ENCODE measurements at places on chromosomes 6 and 20. TPM values are rescaled to one million over a fixed set of nuclear protein-coding genes. Genes with fewer than 3 reads are reported as not detected.
A peak's percentile ranks its signal among the peaks of the same experiment; 100 is the strongest.

DNA sequence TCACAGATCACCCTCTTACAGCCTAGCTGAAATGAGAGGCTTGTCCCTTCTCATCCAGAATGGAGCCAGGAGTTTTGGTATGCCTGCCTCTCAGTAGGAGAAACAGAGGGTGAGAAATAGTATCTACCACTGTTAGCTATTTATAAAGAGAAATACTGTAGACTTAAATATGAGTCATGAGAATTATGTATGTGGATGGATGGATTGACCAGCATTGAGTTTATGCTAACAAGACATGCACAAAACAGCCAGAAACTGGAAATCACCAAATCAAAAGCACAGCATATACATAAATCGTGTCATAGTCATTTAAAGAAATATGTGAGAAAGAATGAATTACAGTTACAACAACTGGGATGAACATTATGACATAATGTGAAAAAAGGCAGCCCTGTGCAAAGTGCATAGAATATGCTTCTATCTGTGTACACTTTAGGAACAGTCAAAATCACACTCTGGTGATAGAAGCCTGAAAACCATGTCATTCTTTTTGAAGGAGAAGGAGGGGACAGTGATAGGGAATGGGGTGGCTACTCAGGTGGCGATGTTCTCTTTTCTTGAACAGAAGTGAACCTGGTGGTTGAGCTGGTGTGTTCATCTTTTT, 79.8 kb upstream of the KIF25 start:
- no peak overlapping the region for H3K27ac ChIP-seq
- no peak for DNase-seq
- H3K27me3 ChIP-seq = no peaks in the 10 kb centered on the region
- no peaks in the 10 kb centered on the region for H3K4me1 ChIP-seq
- H3K4me3 ChIP-seq = no peak overlapping the region

DNA sequence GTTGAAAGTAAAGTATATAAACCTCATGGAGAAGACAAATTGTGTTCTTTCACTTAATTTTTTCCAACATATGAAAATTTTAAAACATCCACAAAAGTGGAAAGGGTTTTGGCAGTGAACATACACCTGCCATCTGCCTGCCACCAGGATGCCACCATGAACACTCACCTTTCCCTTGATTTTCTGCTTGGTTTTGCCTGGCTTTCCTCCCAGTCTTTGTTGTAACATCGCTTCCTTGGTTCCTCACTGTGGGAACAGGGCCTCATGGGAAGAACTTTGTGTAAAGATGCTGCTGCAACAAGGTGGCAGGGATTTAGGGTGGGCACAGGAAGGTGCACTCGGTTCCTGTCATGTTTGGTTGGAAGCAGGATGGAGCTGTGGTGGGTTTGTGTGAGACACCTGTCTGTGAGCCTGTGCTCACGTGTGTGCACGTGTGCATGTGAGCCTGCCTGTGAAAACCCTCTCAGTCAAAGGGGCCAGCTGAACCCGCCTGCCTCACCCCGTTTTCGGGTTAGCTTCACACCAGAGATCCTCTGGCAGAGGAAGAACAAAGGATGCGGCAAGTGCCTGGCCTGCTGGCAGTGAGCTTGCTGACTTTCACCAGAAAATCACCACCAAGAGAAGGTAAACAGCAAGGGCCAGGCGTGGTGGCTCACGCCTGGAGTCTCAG, 11.0 kb upstream of the RBM38 start:
- DNase-seq = no peak
- H3K27ac ChIP-seq = no peak overlapping the region

DNA sequence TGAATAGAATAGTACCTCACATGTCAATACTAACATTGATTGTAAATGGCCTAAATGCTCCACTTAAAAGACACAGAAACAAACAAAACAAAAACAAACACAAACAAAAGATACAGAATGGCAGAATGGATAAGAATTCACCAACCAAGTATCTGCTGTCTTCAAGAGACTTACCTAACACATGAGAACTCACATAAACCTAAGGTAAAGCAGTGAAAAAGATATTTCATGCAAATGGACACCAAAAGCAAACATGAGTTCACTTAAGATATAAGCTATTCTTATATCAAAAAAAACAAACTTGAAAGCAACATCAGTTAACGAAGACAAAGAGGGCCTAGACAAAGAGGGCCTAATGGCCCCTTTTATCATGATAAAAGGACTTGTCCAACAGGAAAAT, 47.3 kb upstream of the ZNF133 start:
- peaks cover 4% of the 10 kb centered on the region for H3K27me3 ChIP-seq
- no peaks in the 10 kb centered on the region for H3K36me3 ChIP-seq
- no peaks in the 10 kb centered on the region for H3K4me1 ChIP-seq
- DNase-seq = no peak

- H3K27ac ChIP-seq = no peak overlapping the region
- no peak overlapping the region for H3K4me3 ChIP-seq
- no peaks in the 10 kb centered on the region for H3K4me1 ChIP-seq
- no peaks in the 10 kb centered on the region for H3K36me3 ChIP-seq
These were observed 75.2 kb upstream of the PMEPA1 start for GRCh38 chr20:57785061-57785460.

GRCh38 chr6:79631693-79632172, 604 bp downstream of the SH3BGRL2 start:
- no peaks in the 10 kb centered on the region for H3K27me3 ChIP-seq
- H3K4me3 ChIP-seq = peak overlapping the region; percentile 89
- peaks cover 26% of the 10 kb centered on the region for H3K4me1 ChIP-seq
- H3K27ac ChIP-seq = peak overlapping the region; percentile 78

GRCh38 chr6:108836061-108836460, 12.2 kb upstream of the ARMC2 start:
- H3K27ac ChIP-seq = no peak overlapping the region
- no peak overlapping the region for H3K4me3 ChIP-seq
- H3K27me3 ChIP-seq = no peaks in the 10 kb centered on the region
- no peaks in the 10 kb centered on the region for H3K36me3 ChIP-seq
- peaks cover 13% of the 10 kb centered on the region for H3K4me1 ChIP-seq
- DNase-seq = no peak

- no peaks in the 10 kb centered on the region for H3K4me1 ChIP-seq
- H3K36me3 ChIP-seq = no peaks in the 10 kb centered on the region
- H3K27ac ChIP-seq = no peak overlapping the region
- DNase-seq = no peak
- H3K27me3 ChIP-seq = no peaks in the 10 kb centered on the region
- H3K4me3 ChIP-seq = no peak overlapping the region
These were observed 36.6 kb upstream of the GFOD1 start for GRCh38 chr6:13523826-13524622.

GRCh38 chr6:291697-292505, at the start of gene DUSP22:
TSS of gene DUSP22 (plus strand) at chr6:292487. CDS start at chr6:292540, 53 bp downstream.
- peak within 1 kb of the TSS; percentile 95 for H3K27ac ChIP-seq
- peak; percentile 97 for DNase-seq
- peak within 1 kb of the TSS; percentile 71 for H3K4me3 ChIP-seq

DNA sequence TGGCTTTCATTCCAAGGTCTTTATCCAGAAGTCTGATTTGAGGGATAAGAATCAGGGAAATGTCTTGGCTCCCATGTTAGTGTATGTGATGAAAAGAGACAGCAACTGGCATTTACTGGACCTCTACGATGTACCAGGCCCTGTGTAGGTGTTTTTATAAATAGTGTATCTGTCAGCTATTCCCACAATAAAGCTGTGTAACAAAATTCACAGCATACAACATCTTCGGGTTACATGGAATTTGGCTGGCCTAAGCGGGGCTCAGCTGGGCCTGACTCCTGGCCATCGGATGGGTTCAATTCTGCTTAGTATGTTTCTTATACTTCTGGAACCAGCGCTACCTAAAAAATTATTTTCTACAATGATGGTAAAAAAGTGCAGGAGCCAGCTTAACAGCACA, 128.2 kb downstream of the SNX5 start:
- H3K4me1 ChIP-seq = peaks cover 55% of the 10 kb centered on the region
- no peaks in the 10 kb centered on the region for H3K36me3 ChIP-seq
- no peak for DNase-seq
- no peak overlapping the region for H3K4me3 ChIP-seq
- no peaks in the 10 kb centered on the region for H3K27me3 ChIP-seq

DNA sequence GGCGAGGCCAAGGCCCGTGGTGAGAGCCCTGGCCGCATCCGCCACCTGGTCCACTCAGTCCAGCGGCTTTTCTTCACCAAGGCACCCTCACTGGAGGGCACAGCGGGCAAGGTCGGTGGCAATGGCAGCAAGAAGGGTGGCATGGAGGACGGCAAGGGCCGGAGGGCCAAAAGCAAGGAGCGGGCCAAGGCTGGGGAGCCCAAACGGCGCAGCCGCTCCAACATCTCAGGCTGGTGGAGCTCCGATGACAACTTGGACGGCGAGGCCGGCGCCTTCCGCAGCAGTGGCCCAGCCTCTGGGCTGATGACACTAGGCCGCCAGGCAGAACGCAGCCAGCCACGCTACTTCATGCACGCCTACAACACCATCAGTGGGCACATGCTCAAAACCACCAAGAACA, 109.2 kb upstream of the MYL9 start:
- H3K4me3 ChIP-seq = no peak overlapping the region
- DNase-seq = no peak
- peaks cover 5% of the 10 kb centered on the region for H3K27me3 ChIP-seq
- no peaks in the 10 kb centered on the region for H3K36me3 ChIP-seq
- no peak overlapping the region for H3K27ac ChIP-seq

DNA sequence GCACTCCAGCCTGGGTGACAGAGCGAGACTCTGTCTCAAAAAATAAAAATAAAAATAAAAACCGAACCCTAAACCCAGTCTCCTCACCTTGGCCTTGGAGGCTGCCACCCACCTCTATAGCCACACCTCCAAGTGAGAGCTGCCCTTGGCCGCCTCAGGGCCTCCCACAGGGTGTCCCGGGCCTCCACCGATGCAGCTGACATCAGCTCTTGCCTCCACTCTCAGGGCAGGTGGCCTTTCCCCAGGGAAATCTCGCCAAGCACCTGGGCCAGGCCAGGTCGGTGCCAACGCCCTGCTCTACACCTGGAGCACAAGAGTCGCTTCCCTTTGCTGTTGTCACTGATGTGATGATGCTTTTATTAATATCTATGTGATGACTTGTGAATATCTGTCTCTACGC, 8.9 kb upstream of the MYL9 start:
- H3K36me3 ChIP-seq = peaks cover 16% of the 10 kb centered on the region
- no peaks in the 10 kb centered on the region for H3K27me3 ChIP-seq
- peaks cover 24% of the 10 kb centered on the region for H3K4me1 ChIP-seq
- no peak for DNase-seq

DNA sequence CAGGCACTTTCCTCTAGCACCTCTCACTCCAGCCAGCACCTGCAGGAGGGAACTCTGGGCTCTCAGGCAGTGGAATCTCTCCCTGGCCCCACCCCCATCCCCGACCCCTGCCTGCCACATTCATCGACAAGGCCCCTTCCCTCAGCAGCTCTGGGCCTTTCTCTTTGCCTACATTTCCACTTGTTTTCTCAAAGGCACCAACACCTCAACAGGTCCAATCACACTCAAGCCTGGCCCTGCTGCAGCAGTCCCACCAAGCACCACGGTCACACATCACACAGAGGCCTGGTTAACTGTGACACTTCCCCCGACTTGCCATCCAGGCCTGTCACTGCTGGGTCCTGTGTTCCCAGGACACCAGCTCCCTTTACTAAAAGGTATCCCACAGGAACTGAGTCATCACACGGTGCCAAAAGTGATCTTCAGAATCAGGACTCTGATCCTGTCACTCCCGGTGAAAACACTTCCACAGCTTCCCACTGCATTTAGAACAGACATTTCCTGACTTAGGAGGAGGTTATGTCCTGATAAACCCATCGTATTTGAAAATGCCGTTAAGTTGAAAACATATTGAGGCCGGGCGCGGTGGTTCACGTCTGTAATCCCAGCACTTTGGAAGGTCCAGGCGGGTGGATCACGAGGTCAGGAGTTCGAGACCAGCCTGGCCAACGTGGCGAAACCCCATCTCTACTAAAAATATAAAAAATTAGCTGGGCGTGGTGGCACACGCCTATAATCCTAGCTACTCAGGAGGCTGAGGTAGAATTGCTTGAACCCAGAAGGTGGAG, 54.9 kb downstream of the MYH7B start:
- H3K27me3 ChIP-seq = no peaks in the 10 kb centered on the region
- H3K36me3 ChIP-seq = peaks cover 73% of the 10 kb centered on the region
- H3K4me1 ChIP-seq = peaks cover 19% of the 10 kb centered on the region
- no peak overlapping the region for H3K27ac ChIP-seq
- DNase-seq = no peak

DNA sequence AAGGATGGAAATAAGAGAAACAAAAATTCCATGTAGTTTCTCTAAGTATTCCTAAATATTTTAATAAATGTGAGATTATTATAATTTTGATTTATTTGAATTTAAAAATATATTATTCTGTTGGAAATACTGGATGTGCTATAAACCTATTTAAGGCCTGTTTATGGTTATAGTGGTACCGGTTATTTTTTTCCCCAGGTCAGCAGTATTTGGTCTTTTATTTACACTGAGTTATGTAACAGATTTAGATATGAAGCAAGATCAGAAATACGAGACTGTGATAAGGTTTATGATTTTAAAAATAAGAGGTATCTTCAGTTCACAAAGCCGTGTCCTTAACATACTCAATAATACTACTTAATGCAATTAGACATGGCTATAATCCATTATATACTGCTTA, 634.3 kb upstream of the POU3F2 start:
- H3K36me3 ChIP-seq = no peaks in the 10 kb centered on the region
- no peak overlapping the region for H3K27ac ChIP-seq
- no peak overlapping the region for H3K4me3 ChIP-seq
- no peaks in the 10 kb centered on the region for H3K4me1 ChIP-seq
- DNase-seq = no peak

DNA sequence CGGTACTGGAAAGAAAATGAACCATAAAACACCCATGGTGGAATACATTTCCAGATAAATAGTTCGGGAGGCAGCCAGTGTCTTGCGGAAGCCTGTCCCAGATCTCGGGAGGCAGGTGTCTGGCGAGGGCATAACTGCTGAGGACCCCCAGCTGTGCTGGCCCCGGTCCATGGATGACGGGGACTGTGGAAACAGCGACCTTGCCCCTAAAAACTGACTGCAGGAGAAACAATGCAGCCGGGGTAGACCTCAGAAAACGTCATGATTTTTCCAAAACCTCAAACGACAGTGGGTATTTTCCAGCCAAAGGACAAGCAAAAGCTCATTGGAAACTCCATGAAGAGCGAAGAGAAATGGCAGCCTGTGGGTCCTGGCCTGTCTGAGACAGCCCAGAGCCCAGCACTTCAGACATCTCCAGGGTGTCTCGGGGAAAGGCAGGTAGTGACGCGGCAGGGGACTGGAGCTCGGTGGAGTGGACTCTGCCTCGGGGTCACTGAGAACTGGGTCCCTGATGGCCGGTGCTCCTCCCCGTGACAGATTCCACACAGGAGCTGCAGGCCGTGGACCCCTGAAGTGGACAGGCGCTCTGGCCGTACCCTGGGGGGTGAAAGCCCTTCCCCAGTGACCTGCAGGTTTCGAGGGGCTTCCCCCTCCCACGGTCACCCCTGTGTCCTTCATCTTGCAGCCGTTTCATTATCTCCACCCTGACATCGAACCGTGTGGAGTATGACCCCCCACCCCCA, 188.6 kb downstream of the SYNDIG1 start:
- H3K27me3 ChIP-seq = no peaks in the 10 kb centered on the region
- DNase-seq = no peak

- no peak for DNase-seq
These were observed 597 bp upstream of the GLYATL3 start for GRCh38 chr6:49499126-49499525.

Gene MAP3K7
- total RNA-seq = 18.1 TPM

Gene EDN1
- total RNA-seq = 29.1 TPM

Gene ADGB
- not detected for total RNA-seq

Gene PROKR2
- not detected for total RNA-seq

Gene DUSP15
- 5.1 TPM for total RNA-seq

Gene CLVS2
- total RNA-seq = 0.06 TPM

Gene GPLD1
- 4.0 TPM for total RNA-seq

Gene C2
- 15.4 TPM for total RNA-seq

Gene PCNA
- 35.1 TPM for total RNA-seq

Gene TRIM15
- total RNA-seq = 0.42 TPM

Gene PLCB4
- total RNA-seq = 61.0 TPM

Gene AIF1
- total RNA-seq = 41.9 TPM

Gene CDH22
- total RNA-seq = 0.42 TPM
